ENCODE measurements at places on chromosomes 12 and 14.

DNA sequence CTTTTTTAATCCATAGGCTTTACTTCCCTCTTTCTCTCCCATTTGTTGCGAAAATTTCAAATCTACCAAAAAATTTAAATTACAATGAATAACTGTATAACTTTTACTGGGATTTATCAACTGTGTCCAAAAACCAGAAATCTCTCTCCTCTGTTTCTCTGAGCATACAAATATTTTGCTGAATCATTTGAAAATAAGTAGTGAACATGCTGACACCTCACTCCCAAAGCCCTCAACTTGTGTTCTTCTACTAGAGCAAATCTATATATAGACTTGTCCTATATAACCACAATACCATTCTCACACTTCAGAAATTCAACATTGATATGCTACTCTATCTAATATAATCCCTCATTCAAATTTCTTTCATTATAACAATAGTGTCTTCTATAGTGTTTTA, 53.1 kb downstream of the SLCO1C1 start:
- no peak for DNase-seq

- no peak for DNase-seq
Measured at GRCh38 chr12:122878780-122879612, 16.9 kb downstream of the VPS37B start.

DNA sequence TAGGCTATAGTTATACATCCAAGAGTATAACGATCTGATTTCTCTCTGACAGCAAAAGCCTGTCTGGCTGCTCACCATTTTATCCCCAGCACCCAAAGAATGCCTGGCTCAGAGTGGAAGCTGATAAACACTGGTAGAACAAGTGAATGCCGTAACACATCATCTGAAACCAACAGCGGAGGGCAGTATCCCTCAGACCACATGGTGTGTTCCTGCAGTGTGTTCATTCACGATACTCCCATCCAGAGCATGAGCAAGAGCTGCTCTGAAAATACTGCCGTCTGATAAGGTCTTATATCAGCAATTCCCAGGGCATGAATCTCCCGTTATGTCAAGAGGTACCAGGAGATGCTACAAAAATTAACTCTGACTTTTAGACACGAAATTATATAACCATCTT, 95.9 kb downstream of the TTC7B start:
- no peak for DNase-seq

- no peak for DNase-seq
Measured at GRCh38 chr12:89280833-89281538, 71.3 kb downstream of the DUSP6 start.

GRCh38 chr14:44279357-44279756, 227.7 kb downstream of the FSCB start:
- no peak for DNase-seq

GRCh38 chr14:98868866-98869265, 403.1 kb downstream of the BCL11B start:
- DNase-seq = no peak

DNA sequence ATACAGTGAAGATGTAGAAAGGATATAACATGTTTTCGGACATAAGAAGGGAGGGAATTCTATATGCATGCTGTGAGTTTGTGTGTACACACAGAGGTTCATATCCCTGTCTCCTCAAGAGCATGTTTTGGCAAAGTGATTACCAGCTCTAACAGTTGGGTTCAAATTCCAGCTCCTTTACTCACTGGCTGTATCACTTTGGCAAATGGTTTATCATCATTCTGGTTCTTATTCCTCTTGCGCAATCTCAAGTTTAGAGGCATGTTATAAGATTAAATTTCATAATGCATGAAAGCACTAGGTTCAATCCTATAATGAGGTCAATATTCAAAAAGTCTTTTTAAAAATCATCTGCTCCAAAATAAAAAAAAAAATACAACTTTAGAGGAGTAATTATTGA, 107.7 kb upstream of the LRFN5 start:
- DNase-seq = no peak

DNA sequence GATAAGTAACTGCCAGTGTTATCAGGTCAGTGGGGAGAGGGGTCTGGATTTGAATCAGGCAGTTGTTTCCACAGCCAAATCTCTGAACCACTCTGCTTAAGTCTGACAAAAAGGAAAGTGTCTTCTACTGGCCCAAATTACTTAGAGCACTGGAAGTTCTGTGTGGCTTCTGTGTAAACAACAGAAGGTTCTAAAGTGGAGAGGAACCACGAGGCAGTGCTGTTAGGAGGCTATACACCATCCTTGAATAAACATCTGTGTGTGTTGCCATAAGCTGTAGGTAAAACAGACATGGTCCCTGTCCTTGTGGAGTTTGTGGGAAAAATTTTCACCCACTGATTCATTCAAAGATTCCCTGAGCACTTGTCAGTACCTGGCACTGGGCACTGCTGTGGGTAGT, 50.0 kb downstream of the GALNT4 start:
- DNase-seq = no peak

GRCh38 chr12:121776190-121777098, 17.0 kb downstream of the RHOF start:
- DNase-seq = no peak

DNA sequence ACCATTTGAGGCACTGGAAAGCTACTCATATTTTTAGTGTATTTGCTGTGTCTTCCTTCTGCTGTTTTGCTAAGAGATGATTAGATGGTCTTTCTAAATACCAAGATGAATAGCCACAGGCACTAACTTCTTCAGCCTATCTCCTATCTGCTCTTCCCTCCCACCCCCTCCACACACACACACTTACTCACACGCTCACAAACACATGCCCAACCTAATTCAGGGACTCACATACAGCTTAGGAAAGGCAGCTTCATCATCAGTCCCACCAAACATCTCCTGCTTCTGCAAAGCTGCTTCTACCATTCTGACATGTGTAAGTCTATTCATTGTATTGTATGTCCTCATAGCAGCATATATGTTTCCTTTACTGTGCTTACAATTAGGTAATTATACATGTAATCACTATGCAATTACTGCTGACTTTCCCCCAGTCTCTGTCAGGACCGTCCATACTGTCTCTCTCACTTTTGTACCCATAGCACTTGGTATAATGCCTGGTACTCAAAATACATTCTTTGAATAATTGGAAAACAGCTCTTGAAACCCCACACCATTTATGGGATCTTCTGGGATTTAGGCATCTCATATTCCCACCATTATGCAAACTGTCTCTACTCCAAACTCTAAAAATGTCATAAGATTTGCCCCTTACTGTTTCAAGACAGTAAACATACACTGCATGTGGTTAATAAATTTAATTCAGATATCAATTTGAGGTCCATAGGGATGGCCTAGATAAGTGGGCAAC, 83.3 kb upstream of the HIF1A start:
- no peak for DNase-seq

DNA sequence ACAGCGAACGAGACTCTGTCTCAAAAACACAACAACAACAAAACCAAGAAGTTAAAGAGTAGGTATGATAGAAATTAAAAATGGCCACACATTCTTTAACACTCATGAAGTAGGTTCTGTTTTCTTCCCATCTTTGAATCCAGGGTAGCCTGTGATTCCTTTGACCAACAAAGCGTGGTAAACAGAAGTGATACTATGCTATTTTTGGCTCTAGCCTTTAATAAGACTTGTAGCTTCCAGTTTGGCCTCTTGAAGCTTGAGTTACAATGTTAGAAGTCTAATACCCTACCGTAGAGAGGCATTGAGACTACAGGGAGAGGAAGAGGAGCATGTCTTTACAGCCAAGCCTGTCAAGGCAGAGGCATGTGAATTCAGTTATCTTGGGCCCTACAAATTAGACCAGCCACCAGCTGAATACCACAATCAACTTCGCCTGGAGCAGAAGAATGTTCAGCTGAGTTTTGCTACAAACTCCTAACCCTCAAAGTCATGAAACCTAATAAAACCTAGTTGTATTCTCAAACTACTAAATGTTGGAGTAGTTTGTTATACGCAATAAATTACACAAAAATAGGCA, 4.9 kb upstream of the NEMF start:
- DNase-seq = no peak

DNA sequence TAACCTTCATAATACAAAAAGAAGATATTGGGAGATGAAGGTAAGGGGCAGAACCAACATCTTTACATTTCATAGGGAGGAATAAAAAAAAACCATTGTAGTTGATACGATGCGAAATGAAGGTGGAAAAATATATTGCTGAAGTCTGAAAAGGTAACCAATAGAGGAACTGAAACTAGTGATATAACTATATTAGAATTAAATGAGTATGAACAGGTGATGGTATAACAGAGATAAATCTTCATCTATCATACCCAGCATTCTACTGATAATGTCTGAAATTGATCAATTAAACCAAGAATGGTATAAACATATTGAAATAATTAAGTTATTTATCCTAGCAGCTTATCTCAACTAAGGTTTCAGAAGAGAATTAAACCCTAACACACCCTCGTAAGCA, 332.1 kb downstream of the NELL2 start:
- DNase-seq = no peak

GRCh38 chr14:91891101-91891500, 23.8 kb upstream of the TC2N start:
- no peak for DNase-seq

GRCh38 chr14:73991092-73991491, 28.0 kb downstream of the ENTPD5 start:
- no peak for DNase-seq

DNA sequence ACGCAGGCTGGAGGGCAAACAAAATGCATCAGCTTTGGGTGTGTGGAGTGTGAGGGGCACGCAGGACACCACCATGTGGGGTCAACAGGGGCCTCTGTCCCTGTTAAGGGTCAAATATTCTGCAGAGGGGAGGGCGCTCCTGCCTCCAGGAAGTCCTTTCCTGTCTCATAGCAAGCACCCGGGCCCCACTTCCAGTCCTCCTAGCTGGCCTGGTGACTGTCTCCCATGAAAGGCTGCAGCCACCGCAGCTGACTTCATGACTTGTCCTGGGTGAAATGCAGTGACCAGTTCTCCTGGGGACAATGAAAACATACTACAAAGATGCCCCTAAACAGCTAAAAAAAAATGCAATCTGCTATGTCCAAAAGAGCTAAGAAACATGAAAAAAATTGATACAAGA, 53.6 kb downstream of the LGMN start:
- no peak for DNase-seq

DNA sequence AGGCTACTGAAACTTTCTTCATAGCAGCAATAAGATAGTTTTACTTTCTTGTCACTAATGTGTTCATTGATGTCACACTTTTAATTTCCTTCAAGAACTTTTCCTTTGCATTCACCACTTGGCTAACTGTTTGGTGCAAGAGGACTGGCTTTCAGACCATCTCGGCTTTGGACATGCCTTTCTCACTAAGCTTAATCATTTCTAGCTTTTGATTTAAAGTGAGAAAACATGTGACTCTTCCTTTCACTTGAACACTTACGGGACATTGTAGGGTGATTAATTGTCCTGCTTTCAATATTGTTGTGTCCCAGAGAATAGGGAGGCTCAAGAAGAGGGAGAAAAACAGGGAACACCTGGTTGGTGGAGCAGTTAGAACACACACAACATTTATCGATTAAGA, 41.9 kb downstream of the IFNG start:
- no peak for DNase-seq

- no peak for DNase-seq
Measured at GRCh38 chr14:103923863-103924262, 4.4 kb upstream of the TDRD9 start.

DNA sequence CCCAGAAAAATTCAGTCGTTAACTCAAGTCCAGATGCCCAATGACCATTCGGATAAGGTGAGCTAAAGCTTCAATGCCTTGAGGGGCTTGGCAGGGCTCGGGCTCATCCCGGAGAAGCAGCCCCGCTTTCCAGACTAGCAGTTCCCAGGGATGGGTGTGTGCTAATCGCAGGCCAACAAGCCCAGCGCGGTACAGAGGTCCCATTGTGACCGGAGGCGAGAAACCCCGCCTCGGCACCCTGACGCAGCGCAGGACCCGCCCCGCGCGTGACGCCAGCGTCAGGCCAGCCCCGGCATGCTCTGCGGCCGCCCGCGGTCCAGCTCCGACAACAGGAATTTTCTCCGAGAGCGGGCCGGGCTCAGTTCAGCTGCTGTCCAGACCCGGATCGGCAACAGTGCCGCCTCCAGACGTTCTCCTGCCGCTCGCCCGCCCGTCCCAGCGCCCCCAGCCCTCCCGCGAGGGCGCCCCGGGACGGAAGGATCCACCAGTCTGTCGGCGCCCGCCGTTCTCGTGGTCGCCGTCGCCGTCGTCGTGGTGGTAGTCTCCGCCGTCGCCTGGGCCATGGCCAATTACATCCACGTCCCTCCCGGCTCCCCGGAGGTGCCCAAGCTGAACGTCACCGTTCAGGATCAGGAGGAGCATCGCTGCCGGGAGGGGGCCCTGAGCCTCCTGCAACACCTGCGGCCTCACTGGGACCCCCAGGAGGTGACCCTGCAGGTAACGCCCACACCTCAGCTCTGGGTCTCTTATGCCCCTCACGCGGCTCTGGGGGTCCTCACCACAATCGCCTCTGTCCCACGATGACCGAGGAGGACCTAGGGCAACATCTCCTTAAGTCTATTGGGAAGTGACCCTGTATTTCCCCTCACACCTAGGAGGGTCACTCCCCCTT, at the start of gene ETNK1:
TSS of gene ETNK1 (plus strand) at position 302 of the 892 bp plus-strand sequence. CDS start at position 562, 260 bp downstream.
- peak; percentile 96 for DNase-seq

GRCh38 chr14:79412822-79413221, 798.5 kb downstream of the DIO2 start:
- DNase-seq = no peak

DNA sequence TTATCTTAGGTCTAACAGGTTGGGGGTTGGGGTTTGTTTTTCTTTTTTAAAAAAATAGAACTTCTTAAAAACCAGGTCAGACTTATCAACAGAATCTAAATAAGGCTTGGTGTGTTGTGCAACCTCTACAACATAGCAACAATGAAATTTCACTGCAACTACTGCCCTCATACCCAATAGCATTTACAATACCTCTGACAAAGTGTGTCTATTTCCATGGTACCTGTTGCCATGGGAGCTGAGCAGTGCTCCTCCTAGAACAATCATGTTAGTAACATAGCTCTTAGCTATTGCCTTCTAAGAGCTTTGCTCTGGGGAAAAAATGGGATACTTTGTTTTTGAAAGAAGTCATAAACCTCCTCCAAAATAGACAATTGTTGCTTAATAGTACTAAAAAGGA, 103.3 kb upstream of the CCDC175 start:
- DNase-seq = no peak
